ENCODE measurements at places on chromosomes 5 and 9. TPM values are rescaled to one million over a fixed set of nuclear protein-coding genes. Genes with fewer than 3 reads are reported as not detected.

DNA sequence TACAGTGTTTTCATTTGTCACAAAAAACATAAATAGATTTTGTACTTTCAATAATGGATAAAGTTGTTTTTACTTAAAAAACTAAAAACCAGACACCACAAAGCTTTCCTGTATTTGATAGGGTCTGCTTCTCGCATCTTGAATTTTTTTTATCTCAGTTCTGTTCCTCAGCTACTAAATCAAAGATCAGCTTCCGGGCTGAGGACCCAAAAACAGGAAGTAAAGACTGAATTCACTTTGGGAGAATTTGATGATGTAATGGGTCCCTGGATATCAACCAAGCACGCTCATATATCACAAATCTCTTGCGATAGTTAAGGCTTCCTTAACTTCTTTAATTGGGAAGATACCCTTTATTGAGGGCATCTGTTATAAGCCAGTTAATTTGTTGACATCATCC lies 24.1 kb downstream of the ITK start:
- no peak overlapping the region for H3K27ac ChIP-seq
- H3K4me1 ChIP-seq = no peaks in the 10 kb centered on the region
- H3K36me3 ChIP-seq = no peaks in the 10 kb centered on the region

GRCh38 chr9:14170973-14171596 lies 142.9 kb downstream of the NFIB start:
- no peaks in the 10 kb centered on the region for H3K4me1 ChIP-seq
- H3K36me3 ChIP-seq = no peaks in the 10 kb centered on the region
- no peak for DNase-seq
- H3K27ac ChIP-seq = no peak overlapping the region
- H3K4me3 ChIP-seq = no peak overlapping the region

DNA sequence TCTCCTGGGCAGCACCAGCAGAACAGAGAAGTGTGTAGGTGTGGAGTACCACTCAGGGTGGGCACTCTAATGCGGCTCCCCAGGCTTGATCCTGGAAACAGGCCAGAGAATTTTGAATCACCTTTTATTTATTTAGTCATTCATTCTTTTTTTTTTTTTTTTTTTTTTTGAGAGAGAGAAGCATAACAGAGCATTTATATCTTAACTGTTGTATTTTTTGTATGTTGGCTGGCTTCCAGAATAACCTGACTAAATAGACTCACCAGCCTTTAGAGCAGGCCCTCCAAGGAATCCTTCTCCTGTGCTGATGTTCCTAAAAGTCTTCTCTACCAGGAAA lies 153.4 kb downstream of the PIK3R1 start:
- H3K4me3 ChIP-seq = no peak overlapping the region
- no peaks in the 10 kb centered on the region for H3K27me3 ChIP-seq
- H3K4me1 ChIP-seq = no peaks in the 10 kb centered on the region
- no peaks in the 10 kb centered on the region for H3K36me3 ChIP-seq
- H3K27ac ChIP-seq = no peak overlapping the region
- no peak for DNase-seq

- H3K36me3 ChIP-seq = no peaks in the 10 kb centered on the region
- no peak overlapping the region for H3K27ac ChIP-seq
- H3K4me3 ChIP-seq = no peak overlapping the region
- DNase-seq = no peak
- H3K27me3 ChIP-seq = no peaks in the 10 kb centered on the region
These were observed 27.0 kb downstream of the TTLL11 start for GRCh38 chr9:122065923-122066629.

Gene POU5F2
- total RNA-seq = 0.43 TPM

- H3K4me1 ChIP-seq = no peaks in the 10 kb centered on the region
- H3K27me3 ChIP-seq = no peaks in the 10 kb centered on the region
- H3K27ac ChIP-seq = no peak overlapping the region
- no peak for DNase-seq
These were observed 71.0 kb upstream of the ADAMTS2 start for GRCh38 chr5:179416114-179416822.

DNA sequence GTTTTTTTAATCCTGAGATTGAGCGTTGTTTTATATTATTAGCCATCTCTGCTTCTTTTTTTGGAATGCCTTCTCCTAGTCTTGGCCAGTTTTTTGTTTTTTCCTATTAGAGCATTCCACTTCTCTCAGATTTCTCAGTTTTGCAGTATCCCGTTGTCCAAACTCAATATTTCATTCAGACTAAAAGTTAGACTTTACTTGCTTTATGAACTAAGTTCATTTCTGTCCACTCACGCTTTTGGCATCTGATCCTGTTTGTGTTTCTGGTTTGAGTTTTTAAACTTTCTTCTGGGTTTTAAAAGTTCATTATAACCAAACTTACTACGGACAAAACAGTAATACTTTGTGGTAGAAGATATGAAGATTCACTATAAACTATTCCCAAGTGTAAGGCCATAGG lies 288.3 kb upstream of the MPDZ start:
- no peaks in the 10 kb centered on the region for H3K4me1 ChIP-seq
- H3K27ac ChIP-seq = no peak overlapping the region
- H3K4me3 ChIP-seq = no peak overlapping the region
- DNase-seq = no peak
- H3K36me3 ChIP-seq = no peaks in the 10 kb centered on the region

Gene ANKRD55
- total RNA-seq = 0.16 TPM

DNA sequence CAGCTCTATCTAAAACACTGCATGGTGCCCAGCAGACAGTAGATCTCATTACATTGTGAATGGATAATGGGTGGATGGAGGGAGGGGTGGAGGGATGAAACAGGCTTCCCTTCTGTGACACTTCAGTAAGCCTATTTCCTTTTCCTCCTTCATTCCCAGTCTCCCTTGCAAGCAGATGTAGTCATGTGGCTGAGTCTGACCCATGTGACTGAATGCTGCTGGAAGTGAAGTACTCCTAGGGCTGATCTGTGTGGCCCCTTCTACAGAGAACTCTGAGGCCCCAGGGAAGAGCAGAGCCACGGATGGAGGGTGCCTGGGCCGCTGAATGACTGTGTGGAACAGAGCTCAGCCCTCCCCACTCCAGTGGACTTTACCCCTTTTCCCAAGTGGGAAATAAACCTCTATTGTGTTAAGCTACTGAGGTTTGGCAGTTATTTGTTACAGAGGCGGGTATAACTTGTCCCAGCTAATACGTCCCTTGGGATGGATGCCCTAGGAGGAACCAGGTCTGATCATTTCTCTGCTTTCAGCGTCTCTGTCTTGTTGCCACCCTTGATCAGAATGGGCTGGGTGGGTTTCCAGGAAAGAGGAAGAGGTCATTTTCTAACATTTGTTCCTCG lies 176.1 kb upstream of the MVB12B start:
- no peak for DNase-seq
- H3K4me1 ChIP-seq = no peaks in the 10 kb centered on the region
- no peak overlapping the region for H3K27ac ChIP-seq
- H3K27me3 ChIP-seq = no peaks in the 10 kb centered on the region

DNA sequence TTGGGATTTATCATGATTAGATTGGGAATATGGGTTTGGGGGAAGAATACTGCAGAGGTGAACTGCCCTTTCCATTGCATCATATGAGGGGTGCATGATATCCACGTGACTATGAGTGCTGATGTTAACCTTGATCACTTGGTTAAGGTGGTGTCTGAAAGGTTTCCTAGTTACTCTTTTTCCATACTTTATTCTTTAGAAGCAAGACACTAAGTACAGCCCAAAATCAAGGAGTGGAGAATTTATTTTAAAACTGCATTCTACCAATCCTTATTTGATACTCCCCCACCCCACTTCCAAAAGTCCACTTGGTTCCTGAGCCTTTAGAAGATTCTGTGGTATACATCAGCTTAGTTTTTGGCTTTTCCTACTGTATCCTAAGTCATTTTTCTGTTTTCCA lies 20.3 kb upstream of the STOM start:
- no peaks in the 10 kb centered on the region for H3K27me3 ChIP-seq
- H3K36me3 ChIP-seq = no peaks in the 10 kb centered on the region
- peaks cover 4% of the 10 kb centered on the region for H3K4me1 ChIP-seq
- no peak overlapping the region for H3K27ac ChIP-seq

DNA sequence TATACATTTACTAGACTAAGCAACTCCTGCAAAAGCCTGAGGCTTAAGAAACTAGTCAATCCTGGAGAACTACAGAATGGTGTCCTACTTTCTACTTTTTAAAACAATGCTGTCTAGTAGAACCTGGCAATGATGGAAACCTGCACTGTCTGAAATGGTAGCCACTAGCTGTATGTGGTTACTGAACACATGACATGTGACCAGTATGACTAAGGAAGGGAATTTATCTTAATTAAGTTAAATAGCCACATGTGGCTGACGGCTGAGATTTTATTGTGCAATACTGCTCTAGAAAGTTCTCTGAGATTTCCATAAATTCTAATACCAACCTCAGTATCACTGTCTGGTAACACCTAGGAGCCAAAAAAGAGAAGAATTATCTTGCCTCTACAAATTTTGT lies 44.9 kb upstream of the RAPGEF6 start:
- no peak overlapping the region for H3K27ac ChIP-seq
- peaks cover 43% of the 10 kb centered on the region for H3K36me3 ChIP-seq
- DNase-seq = no peak
- H3K4me3 ChIP-seq = no peak overlapping the region
- no peaks in the 10 kb centered on the region for H3K27me3 ChIP-seq

- no peak for DNase-seq
- no peaks in the 10 kb centered on the region for H3K27me3 ChIP-seq
- no peaks in the 10 kb centered on the region for H3K36me3 ChIP-seq
- no peak overlapping the region for H3K4me3 ChIP-seq
These were observed 335.5 kb downstream of the FBXL7 start for GRCh38 chr5:15835514-15835913.

DNA sequence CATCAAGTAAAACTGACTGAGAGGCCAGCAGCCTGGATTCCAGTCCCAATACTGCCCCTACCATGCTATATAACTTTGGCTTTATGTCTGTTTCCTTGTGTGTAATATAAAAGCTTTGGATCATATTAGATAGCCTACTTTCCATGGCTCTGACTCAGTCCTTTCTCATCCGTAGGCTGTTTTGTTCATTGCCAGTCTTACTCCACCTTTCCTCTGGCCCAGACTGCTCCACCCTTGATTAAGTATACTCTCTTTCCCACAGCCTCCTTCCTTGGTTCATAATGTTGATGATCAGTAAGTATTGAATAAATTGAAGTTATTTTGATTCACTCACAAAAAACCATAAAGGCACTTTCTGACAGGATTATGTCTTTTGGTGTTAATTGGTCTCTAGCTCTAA lies 1.5 kb upstream of the MRPS30 start:
- H3K27me3 ChIP-seq = no peaks in the 10 kb centered on the region
- no peak overlapping the region for H3K27ac ChIP-seq
- H3K36me3 ChIP-seq = peaks cover 15% of the 10 kb centered on the region

DNA sequence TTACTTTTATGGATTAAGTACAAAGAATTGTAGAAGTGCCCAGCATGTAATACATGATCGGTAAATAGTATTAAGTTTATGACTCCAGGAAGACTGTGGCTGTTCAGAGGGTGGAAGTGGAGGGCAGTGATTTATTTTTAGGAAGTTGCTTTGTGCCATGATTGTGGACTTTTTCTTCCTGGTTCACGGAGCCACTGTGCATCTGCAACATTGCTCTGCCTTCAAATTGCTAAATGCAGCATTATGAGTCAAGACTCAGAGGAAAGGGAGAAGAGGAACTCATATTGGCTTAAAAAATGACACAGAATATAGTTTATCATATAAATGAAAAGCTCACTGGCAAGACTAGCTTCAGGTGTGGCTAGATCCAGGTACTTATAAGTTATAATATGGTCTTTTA lies 301.5 kb downstream of the KCTD16 start:
- H3K4me3 ChIP-seq = no peak overlapping the region
- no peaks in the 10 kb centered on the region for H3K36me3 ChIP-seq
- peaks cover 6% of the 10 kb centered on the region for H3K4me1 ChIP-seq
- no peaks in the 10 kb centered on the region for H3K27me3 ChIP-seq
- DNase-seq = no peak

- no peak for DNase-seq
- H3K4me1 ChIP-seq = no peaks in the 10 kb centered on the region
- no peaks in the 10 kb centered on the region for H3K36me3 ChIP-seq
- H3K27ac ChIP-seq = no peak overlapping the region
These were observed 41.8 kb upstream of the DPYSL3 start for GRCh38 chr5:147551677-147552076.

DNA sequence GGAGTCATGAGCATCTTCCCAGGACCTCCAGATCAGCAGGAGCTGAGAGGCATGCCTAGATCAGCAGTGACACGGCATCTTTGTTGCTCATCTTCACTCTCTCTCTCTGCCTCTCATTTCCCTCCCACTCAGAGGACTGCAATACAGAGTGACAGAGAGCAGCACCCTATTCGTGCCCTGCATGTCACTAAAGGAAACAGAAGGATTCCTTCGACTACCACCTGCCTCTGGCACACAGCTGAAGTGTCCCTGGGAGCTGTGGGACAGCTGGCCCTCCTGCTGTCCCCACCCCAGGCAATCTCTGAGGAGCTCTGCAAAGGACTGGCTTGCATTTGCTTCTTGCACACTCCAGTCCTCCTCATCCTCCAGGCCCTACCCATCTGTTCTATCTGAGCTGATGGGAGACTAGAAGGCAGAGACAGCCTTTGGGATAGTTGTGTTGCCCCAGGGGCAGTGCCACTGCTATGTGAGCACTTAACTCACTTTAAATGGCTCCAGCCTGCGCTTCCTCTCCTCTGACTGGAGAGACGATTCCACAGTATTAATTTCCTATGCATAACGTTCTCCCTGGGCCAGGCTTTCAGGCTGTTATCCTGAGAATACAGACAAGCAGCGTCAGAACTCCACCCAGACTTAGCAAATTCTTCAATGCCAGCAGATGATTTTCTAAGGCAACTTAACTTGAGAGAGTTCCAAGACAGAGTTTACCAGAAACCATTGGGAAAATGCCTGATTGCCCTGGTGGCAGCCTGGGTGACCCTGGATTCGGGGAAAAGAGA lies 167.6 kb upstream of the MAP1B start:
- no peaks in the 10 kb centered on the region for H3K27me3 ChIP-seq
- H3K27ac ChIP-seq = peak overlapping the region; percentile 57

DNA sequence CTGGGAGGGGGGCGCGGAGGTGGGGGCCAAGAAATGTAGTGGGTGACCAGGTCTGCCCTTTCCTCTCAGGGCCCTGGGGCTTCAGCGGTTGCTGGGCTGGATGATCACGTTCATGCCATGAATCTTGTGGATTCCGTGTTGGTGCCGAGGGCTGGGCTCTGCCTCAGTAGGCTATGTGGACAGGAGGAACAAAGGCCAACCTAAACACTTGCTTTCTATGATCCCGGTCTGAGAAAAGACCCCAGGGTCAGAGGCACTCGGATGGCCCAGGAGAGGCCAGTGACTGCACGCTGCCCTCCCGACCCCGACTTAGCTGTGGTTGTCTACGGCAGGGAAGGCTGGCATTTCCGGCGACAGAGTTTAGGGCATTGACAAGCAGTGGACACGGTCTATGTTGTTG lies 26.6 kb downstream of the PHF2 start:
- DNase-seq = no peak
- no peak overlapping the region for H3K4me3 ChIP-seq
- H3K27ac ChIP-seq = no peak overlapping the region
- no peaks in the 10 kb centered on the region for H3K36me3 ChIP-seq

DNA sequence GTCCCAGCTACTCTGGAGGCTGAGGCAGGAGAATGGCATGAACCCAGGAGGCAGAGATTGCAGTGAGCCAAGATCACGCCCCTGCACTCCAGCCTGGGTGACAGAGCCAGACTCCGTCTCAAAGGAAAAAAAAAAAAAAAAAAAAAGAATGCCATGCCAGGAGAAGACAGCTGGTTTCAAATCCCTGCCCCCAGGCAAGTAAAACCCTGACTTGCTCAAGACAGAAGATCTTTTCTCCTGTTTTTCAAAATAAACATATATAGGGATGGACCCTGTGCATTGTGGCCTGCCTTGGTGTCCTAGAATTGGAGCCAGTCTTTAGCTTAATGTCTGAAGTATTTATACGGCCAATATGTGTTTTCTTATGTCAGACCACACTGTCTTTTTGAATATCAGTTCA lies 177.1 kb downstream of the NR3C1 start:
- DNase-seq = no peak
- no peak overlapping the region for H3K27ac ChIP-seq
- H3K36me3 ChIP-seq = no peaks in the 10 kb centered on the region
- H3K4me3 ChIP-seq = no peak overlapping the region
- no peaks in the 10 kb centered on the region for H3K27me3 ChIP-seq

Gene B4GALT1
- 50.1 TPM for total RNA-seq

Gene PCDHGA10
- total RNA-seq = 20.7 TPM

Data from endodermal cell (in vitro differentiated cells).